Tibial artery (tissue), 4 donors: ENCODE measurements at places on chromosomes 16 and 17.

- no peak for DNase-seq
These were observed 56.3 kb downstream of the SOX9 start for GRCh38 chr17:72176951-72177660.

DNA sequence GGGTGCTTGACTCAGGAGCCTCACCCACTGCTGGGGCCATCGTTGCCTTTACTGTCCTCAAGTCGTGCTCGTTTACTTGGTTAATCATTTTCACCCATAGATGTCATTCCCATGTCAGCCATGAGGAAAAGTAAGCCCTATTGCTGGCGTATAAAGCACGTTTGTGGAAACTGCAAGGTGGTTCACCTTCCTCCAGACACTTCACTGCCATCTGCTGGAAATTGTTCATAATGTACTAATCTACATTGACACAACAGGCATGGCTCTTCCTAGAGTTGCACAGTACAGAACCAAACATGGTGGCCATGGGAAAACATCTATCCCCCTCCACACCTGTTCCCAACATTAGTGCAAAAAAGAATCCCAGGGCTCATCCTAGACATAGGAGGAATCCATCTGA lies 116.6 kb downstream of the ZNF18 start:
- DNase-seq = no peak

GRCh38 chr17:9209781-9210370 lies 188.6 kb downstream of the NTN1 start:
- no peak for DNase-seq

DNA sequence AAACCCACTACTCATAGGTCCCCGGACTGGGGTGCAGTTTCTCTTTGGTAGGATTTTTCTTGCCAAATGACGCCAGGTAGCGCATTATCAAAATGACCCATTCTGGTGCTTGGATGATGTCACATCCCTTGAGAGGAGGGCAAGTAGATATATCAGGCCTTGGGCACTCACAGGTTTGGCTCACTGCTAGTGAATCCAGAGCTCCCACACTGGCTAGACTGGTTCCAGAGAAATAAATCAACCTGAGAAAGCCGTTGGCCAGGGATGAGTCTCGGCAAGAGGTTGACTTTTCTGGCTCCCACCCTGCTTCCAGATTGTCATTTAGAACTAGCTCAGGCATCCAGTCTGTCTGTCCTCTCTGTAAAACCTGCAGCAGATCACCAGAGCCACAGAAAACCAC lies 188.4 kb upstream of the MAF start:
- no peak for DNase-seq

DNA sequence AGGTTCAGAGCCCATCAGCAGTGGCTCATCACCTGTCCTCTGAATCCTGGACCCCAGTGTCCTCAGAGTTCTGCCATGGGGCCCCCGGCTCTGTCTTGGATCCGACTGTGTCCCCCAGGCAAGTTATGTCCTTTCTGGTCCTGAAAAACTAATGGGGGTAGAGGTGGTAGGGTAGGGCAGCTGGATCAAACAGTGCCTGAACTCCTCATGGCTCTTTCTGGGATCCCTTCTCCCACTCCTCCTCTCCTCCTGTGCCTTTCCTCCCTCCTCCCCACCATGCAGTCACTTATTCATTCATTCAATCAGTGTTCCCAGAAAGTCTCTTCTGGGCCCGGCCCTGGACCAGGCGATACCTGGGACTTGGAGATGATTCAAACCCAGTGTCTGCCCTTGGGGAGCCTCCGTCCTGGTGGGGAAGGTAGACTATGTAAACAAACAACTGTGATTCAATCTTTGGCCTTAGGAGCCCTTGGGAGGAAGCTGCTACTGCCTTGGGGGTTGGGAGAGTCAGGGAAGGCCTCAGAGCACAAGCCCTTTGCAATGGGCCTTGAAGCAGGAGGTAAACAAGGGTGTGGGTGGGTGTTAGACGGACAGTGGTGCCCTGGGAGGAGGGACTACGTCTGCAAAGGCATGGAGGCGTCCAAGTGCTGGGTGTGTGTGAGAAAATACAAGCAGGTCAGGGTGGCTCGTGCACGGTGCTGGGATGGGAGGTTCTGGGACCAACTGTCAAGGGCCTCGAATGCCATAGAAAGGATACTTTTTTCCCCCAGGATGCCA lies 6.4 kb upstream of the FAM83G start:
- DNase-seq = no peak

- no peak for DNase-seq
These were observed 32.5 kb upstream of the ARHGAP44 start for GRCh38 chr17:12756786-12757185.

GRCh38 chr17:31248986-31249834 lies 47.8 kb downstream of the OMG start:
- DNase-seq = no peak
